HT-29 (cell line): ENCODE measurements at places on chromosomes 6 and 20.

DNA sequence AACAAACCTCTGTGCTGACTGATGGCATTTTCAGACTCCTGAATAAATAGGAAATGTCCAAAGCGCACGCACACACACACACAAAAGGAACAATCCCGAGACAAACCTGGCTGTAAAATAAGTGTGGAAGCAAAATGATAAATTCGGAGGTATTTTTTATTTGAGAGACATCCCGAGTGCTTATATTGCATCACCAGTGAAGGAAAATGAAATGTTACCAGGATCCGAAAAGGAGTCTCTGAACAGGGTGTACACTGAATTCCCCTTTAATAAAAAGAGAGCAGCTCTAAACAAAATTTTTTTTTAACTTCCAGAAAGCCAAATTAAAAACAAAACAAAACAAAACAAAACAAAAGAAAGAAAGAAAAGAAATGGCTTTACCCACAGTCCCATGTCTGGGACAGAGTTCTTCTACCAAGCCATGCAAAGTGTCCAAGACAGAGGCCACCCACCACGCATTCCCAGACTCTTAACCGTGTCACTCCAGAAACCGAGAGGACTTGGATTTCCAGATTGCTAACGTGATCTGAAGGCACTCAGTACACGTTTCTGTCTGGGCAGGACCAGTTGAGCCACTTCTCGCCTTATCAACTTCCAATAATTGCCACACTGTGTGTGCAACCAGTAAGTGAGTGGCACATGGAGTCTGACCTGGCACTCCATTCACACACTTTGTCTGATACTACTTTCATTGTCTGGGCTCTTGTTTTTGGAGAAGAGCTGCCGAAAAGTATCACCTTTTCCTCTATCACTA is 817 bp downstream of the ME1 start:
- peak; percentile 76 for DNase-seq

DNA sequence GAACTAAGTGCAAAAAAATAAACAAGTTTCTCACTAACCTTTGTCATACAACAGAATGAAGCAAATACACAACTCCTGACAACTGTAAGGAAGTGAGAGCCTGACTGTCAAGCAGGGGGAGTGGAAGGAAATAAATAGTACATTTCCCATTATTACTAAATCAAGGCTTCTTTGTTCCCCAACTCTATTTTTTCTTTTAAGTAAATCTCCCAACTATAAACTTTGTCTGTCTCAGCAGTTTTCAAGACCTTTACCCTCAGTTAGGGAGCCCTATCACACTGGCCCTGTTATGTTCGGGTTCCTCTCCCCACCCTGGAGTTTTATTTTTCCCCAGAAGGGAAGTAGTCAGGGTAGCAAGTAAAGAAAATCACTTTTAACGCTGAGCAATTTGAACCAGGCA is 24.1 kb upstream of the IPCEF1 start:
- DNase-seq = no peak

GRCh38 chr20:53678990-53679596 is 85.5 kb upstream of the ZNF217 start:
- no peak for DNase-seq

DNA sequence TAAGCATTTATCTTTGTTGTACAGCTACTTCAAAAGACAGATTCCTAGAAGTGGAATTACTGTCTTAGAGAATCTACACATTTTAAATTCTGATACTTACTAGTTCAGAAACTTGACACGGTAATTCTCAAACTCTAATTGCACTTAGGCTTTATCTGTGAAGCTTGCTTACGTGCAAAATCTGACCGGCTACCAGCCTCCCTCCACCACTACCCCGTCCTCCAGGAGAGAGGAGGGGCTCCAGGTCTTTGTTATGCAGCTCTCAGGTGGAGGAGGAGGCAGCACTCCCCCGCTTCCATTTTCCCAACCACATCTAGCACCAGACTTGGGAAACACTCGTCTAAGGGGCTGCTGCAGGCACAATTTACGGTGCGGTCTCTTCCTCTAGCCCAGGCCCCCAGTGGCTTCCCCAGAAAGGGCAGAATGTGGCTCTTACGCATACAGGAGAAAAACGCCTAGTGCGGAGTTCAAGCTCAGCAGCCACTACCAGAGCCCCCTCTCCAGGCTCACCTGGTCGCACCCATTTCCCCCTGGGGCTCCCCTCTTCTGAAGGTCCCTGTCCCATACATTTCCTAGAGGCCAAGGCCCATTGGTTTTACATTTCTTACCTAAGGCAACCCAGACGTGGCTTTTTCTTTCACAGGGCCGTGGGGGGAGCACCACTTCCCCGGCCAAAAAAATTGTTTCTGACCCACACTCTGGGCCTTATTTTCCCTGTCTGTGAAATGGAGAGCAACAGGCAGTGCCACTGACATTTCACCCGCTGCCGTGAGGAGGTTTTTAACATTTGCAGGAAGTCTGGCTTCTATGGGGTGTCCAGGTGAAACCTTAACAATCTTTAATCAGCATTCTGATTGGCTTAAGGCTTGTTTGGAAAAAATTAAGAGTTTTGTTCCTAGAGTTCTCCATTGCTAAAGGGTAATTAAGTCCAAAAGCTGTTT is 1.6 kb upstream of the TGIF2 start:
- DNase-seq = no peak

DNA sequence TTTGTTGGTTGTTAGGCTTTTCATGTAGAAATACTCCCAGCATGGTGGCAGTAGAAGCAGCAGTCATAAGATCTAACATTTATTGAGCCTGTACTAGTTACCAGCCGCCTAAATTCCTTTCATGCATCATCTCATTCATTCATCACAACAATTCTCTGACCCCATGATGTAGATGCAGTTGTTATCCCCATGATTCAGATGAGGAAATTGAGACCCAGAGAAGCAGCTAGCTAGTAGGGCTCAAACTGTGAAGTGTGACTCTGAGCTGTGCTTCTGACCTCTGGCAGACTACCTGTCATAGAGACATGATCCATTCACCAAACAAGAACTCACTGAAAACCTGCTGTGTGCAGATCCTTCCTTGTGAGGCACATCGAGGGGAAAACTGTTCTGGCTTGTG is 16.9 kb downstream of the RREB1 start:
- no peak for DNase-seq

DNA sequence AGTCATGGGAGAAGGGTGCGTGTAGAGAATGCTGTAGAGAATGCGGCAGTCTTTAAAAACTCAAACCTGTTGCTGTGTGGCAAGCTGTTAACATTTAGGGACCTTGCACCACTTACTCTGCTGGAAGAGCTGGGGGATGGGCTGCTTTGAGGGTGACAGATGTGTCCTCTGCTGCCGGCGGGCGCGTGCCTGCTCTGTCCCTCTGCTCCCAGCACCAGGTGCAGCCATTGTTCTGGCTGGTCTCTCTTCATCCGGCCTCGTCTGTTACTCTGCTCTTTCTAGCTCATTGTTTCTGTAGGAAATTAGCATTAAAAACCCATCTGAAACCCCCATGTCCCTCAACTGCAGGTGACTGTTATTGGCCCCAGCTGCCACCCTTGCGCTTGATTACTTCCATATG is 78.5 kb downstream of the CBFA2T2 start:
- no peak for DNase-seq

- DNase-seq = no peak
Measured at GRCh38 chr6:120735641-120736040, 598.6 kb downstream of the TBC1D32 start.

- DNase-seq = peak; percentile 67
Measured at GRCh38 chr6:31945507-31946369, at the start of gene CFB. CFB (plus strand) TSS chr6:31946095; CDS start chr6:31946222, 127 bp downstream.

DNA sequence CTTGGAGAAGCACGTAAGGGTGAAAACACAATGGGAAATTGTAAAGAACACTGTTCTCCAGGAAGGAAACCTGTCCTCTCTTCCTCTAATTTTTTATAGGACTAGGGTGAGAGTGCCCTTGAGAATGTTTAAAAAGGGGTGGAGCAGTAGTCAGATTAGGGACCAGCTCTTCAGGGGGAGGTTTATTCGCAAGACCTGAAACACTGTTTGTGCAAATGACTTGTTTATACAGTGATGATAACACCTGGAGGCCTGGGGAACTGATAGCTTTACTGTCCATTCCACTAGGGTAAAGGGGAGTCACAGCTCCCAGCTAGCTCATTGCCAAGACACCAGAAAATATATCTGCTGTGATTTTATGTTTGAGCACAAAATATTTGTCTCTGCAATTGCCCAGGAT is 8.1 kb upstream of the FUT9 start:
- DNase-seq = no peak

GRCh38 chr20:2135013-2135412 is 33.4 kb downstream of the STK35 start:
- DNase-seq = no peak

GRCh38 chr6:148451690-148452089 is 109.1 kb downstream of the SASH1 start:
- DNase-seq = no peak

DNA sequence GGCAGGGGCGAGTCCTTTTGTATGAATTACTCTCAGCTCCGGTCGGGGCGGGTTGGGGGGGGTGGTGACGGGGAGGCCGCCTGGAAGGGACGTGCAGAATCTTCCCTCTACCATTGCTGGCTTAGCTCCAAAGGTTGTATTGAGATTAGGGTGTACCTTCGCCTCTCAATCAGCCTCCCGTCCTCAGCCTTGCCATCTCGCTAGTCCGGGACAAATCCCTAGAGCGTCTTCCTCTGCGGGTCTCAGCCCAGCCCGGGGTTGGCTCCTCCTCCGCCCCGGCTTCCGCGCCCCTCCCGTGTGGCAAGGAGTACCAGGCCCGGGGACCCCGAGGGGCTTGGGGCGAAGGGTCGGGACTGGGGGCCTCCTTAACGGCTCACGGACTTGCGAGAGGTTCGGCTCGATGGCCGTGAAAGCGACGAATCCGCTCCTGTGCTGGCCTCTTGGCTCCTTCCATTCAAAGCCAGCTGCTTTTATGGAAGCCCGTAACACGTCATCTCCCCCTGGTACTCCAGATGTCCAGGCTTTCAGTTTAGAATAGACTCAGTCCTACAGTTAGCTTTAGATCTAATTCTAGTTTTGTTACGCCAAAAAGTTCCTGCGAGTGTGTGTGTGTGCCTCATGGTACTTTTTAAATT is 636 bp upstream of the EEF1A1 start:
- peak; percentile 86 for DNase-seq

- no peak for DNase-seq
Measured at GRCh38 chr20:48818481-48818987, 9.3 kb downstream of the PREX1 start.

- DNase-seq = no peak
Measured at GRCh38 chr6:132368916-132369481, 32.3 kb downstream of the MOXD1 start.

DNA sequence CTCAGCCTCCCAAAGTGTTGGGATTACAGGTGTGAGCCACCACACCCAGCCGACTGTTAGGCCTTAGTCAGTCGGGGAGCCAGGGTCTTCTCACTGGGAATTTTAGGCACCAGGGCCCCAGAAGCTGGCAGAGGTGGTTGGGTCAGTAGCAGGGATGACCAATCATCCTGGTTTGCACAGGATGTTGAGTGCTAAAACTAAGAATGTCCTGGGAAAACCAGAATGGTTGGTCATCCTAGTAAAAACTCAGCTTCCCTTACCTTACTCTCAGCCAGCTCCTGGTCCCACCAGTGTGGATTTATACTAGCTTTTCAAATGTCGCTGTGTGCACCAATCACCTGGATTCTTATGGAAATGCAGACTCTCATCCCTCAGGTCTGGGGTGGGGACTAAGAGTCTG is 31.8 kb downstream of the KCNG1 start:
- DNase-seq = no peak

GRCh38 chr20:56518721-56519398 is 5.7 kb upstream of the FAM209A start:
- DNase-seq = no peak

- no peak for DNase-seq
Measured at GRCh38 chr6:14716499-14717146, 529.2 kb upstream of the JARID2 start.

- DNase-seq = no peak
Measured at GRCh38 chr6:156376091-156376490, 401.1 kb upstream of the ARID1B start.

GRCh38 chr6:3398755-3399696 is 57.8 kb downstream of the SLC22A23 start:
- DNase-seq = no peak

DNA sequence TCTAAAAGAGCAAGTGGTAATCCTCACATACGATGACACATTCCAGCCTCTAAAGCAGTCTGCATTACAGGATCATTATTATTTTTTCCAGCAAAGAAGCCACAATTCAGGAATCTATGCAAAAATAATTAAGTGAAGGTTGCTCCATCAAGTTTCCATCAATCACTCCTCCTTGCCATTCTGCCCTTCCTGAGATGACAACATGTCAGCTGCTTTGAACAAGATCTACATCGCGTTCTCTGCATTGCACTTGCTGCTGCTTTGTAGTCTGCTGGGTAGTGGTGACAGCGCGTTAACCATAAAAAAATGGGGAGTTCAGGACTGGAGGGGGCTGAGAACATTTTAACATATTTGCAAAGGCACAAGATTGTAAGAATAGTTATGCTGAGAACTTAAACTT is 147.7 kb downstream of the GMPR start:
- DNase-seq = no peak

GRCh38 chr6:31652925-31653724 is 664 bp upstream of the BAG6 start:
- DNase-seq = no peak

DNA sequence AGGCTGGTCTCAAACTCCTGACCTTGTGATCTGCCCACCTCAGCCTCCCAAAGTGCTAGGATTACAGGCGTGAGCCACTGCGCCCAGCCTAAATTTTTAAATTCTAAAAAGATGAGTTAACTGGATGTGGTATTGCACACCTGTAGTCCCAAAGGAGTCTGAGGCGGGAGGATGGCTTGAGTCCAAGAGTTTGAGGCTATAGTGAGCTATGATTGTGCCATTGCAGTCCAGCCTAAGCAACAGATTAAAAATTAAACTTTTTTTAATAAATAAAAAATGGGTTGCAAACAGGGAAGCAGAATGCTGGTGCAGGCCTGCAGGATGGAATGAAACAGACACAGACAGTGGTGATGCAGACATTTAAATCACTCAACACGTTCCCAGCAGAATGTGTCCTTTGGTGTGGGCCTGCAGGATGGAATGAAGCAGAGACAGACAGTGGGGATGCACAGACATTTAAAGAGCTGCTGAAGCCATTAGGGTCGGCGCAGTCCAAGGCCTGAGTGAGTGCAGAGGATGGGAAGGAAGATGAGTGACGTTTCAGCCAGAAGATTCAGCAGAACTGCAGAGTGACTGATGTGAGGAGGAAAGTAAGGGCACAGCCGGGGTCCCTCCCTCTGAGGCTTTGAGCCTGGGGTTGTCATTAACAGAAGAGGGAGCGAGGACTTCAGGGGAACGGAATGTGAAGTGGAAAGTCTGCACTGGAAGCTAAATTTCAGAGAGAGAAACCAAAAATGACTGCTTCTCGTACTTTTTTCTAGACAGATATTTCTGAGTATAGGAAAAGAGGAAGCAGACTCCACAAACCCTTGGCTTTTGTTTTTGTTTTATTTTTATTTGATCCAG is 117.5 kb downstream of the RIN2 start:
- no peak for DNase-seq
